ENCODE measurements at places on chromosomes 1 and 21. TPM values are rescaled to one million over a fixed set of nuclear protein-coding genes. Genes with fewer than 3 reads are reported as not detected.
A peak's percentile ranks its signal among the peaks of the same experiment; 100 is the strongest.

DNA sequence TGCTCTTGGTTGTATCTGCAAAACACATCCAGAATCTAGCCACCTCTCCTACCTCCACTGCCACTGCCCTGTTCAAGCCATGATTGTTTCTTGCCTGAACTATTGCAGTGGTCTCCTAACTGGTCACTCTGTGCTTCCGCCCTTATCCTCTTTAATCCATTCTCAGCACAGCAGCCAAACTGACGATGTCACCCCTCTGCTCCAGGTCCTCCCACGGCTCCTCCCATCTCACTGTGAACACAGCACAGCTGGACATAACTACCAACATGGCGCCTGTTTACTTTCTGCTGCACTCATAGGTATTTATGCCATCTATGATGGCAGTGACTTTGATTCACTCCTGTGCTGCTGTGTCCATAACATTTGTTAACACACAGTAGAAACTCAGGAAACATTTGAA lies 406.7 kb downstream of the DISC1 start:
- no peak for DNase-seq

- DNase-seq, result no peak
Observed at GRCh38 chr1:238141353-238141752, 250.6 kb upstream of the ZP4 start.

DNA sequence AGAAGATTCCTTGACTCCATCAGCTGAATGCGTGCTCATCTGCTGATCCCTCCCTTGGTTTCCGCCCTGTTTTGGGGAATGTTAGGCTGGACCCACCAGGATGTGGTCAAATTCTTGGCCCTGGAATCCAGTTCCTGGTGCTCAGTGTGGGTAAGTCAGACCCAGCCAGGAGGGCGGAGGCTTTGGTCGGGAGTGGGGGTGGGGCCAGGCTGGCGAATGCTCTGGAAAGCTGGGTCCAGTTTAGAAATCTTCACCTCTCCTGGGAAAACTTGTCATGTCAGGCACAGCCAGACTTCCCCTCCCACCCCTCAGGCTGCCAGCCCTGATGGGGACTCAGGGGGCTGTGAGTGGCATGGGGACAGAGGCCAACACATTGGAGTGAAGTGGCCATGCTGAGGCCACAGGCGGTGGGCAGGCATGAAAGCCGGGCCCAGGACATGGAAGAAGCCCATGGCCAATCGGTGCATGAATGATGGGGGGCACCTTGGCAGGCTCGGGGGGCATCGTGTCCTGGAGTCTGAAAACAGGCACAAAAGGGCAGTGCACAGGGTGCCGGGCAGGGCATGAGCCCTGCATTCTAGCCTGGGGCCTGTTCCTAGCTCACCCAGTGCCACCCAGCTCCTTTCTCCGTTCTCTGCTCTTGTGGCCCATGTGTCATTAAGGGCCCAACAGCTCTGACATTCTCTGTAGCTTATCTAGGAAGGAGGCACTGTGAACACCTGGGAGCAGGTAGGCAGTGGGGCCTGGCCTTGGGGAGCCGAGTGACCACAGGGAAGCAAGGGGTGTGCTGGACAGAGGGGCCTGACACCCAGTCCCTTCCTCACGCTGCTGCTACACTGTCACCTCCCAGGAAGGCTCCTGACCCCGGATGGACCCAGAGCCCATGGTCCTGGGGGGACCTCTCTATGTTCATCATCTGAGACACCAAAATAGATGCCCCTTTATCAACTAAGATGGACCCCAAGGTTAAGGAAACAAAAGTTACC lies 14.6 kb upstream of the PADI1 start:
- peak; percentile 74 for DNase-seq

Gene CHI3L1
- total RNA-seq, result not detected

DNA sequence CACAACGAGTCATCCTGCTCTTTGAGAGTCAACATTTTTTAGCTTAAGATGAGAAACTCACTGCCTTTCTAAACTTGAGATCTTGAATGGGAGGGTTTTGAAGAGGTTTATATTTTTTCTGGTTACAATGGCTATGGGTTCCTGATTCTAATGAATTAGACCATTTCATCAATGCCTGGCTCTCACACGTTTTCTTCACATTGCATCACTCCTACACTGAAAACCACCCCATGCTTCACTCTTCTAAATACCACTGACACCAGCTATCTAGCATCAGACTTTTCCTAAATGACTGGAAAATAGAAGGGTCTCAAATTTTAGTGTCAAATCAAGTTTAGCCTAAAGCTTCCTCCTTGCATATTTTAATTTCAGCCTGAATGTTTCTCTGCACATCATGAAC lies 606.1 kb upstream of the USP24 start:
- DNase-seq, result no peak

- DNase-seq, result no peak
Observed at GRCh38 chr1:23699280-23700179, 7.9 kb downstream of the RPL11 start.

Gene DHRS3
- 239 TPM for total RNA-seq

All from Calu3 (cell line).